ENCODE measurements at places on chromosomes 2 and 18.

- no peak for DNase-seq
- H3K27me3 ChIP-seq, result no peaks in the 10 kb centered on the region
- H3K36me3 ChIP-seq, result peaks cover 40% of the 10 kb centered on the region
- no peak overlapping the region for H3K4me3 ChIP-seq
Measured at GRCh38 chr2:9370746-9371145, 52.6 kb downstream of the ITGB1BP1 start.

DNA sequence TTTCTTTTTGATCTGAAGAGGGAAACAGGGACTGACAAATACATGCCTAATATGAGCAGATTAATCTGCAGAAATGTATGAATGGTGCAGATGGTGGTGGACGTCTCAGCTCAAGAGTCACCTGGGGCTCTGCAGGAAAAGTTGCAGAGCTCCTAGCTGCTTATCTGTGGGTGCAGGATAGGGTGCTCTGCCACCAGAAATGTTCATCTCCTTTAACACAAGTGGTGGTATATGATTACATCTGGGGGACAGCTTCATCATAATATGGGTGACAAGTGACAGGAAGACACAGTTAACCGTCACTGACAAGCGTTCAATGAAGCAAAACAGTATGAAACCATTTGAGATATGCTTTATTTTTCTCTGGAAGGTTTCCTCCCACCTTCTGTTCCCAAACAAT lies 121.2 kb upstream of the LINC00305 start:
- H3K36me3 ChIP-seq, result no peaks in the 10 kb centered on the region
- no peak overlapping the region for H3K4me3 ChIP-seq
- H3K4me1 ChIP-seq, result no peaks in the 10 kb centered on the region
- H3K27me3 ChIP-seq, result peaks cover 13% of the 10 kb centered on the region
- H3K27ac ChIP-seq, result no peak overlapping the region

GRCh38 chr18:48161191-48161910 lies 230.9 kb upstream of the SMAD2 start:
- DNase-seq, result peak; percentile 62
- H3K27me3 ChIP-seq, result no peaks in the 10 kb centered on the region
- H3K4me1 ChIP-seq, result no peaks in the 10 kb centered on the region
- peak overlapping the region; percentile 71 for H3K27ac ChIP-seq
- H3K4me3 ChIP-seq, result peak overlapping the region; percentile 61
- no peaks in the 10 kb centered on the region for H3K36me3 ChIP-seq

GRCh38 chr2:118102433-118103082 lies 14.3 kb downstream of the INSIG2 start:
- peaks cover 14% of the 10 kb centered on the region for H3K4me1 ChIP-seq
- H3K4me3 ChIP-seq, result no peak overlapping the region
- H3K36me3 ChIP-seq, result peaks cover 33% of the 10 kb centered on the region
- no peak overlapping the region for H3K27ac ChIP-seq
- peak; percentile 19 for DNase-seq

DNA sequence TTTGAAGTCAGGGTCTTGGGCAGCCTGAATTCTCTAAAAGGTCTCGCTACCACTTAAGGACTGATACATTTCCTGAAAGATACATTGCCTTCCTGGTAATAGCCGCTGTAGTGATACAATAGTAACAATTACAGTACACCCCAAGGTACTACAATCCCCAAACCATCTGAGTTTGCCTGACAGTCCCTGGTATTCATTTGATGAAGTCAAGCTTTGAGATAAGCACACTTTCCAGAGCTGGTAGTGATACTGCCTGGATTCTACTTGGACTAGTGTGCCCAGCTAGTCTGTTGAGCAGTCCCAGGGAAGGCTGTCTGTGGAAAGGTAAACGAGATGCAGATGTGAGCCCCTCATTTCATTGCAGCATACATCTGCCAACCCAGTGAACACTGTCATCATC lies 24.4 kb upstream of the ITGB6 start:
- peaks cover 98% of the 10 kb centered on the region for H3K4me1 ChIP-seq
- H3K36me3 ChIP-seq, result no peaks in the 10 kb centered on the region
- H3K27ac ChIP-seq, result peak overlapping the region; percentile 87
- H3K27me3 ChIP-seq, result no peaks in the 10 kb centered on the region
- no peak for DNase-seq
- H3K4me3 ChIP-seq, result peak overlapping the region; percentile 4

- H3K4me3 ChIP-seq, result no peak overlapping the region
- peaks cover 20% of the 10 kb centered on the region for H3K4me1 ChIP-seq
- H3K36me3 ChIP-seq, result no peaks in the 10 kb centered on the region
- no peak for DNase-seq
- no peaks in the 10 kb centered on the region for H3K27me3 ChIP-seq
Measured at GRCh38 chr2:68059784-68060525, 2.8 kb downstream of the C1D start.

DNA sequence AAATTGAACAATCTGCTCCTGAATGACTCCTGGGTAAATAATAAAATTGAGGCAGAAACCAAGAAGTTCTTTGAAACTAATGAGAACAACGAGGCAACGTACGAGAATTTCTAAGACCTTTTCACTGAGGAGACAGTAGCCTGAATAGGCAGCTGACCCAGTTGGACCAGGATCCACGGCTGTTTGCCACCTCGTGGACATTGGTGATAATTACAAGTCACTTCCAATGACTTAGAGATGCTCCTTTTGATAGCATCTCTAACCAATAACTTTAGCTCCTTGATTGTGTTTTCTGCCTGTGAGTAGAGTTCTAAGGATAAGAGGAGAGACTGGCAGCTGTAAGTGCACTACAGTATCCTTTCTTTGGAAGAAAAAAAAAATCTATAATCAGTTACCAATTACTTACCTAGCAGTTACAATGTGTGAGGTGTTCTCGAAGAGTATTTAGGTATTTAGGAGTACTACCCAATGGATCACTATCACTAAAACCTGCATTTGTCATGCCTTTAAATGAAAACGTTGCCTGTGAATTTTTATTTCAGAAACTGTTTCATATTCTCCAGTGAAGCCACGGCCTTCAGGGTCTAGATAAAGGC lies 31.3 kb upstream of the CNTNAP5 start:
- H3K27ac ChIP-seq, result no peak overlapping the region
- no peaks in the 10 kb centered on the region for H3K4me1 ChIP-seq
- H3K4me3 ChIP-seq, result no peak overlapping the region
- H3K36me3 ChIP-seq, result no peaks in the 10 kb centered on the region
- no peaks in the 10 kb centered on the region for H3K27me3 ChIP-seq

DNA sequence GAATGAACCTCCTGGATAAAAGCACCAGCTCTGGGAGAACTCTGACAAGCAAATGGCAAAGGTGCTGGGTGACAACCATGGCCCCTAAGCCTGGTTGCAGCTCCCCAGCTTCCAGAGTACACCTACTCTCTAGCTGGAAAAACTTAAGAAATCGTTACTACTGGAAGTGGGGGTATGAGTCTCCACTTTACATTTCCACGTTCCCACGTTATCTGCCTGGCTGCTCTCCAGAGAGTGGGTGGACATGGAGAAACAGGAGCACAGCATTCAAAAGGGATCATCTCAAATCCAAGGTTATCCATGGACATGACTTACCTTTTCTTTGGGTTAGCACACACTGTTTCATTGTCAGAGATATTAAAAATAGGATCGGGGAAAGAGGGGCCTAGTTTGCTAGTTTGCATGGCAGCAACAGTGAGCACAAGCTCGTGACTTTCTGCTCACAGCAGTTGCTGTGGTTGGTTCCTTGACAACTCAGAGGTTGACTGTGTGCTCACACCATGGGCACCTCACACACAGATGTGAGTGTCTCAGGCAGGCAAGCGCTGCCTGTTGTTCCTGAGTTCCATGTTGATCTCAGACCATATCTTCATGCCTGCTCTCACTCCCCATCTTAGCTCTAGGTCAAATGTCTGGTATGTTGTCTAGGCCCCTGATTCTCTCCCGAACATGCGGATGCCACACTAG lies 32.5 kb downstream of the PTPN18 start:
- no peak for DNase-seq
- H3K27ac ChIP-seq, result no peak overlapping the region

GRCh38 chr2:29698216-29698615 lies 223.2 kb downstream of the ALK start:
- no peaks in the 10 kb centered on the region for H3K36me3 ChIP-seq
- H3K27ac ChIP-seq, result no peak overlapping the region
- DNase-seq, result peak; percentile 4
- no peak overlapping the region for H3K4me3 ChIP-seq

- H3K4me3 ChIP-seq, result peak overlapping the region; percentile 80
- peak; percentile 79 for DNase-seq
- H3K27me3 ChIP-seq, result no peaks in the 10 kb centered on the region
- no peak overlapping the region for H3K27ac ChIP-seq
- peaks cover 11% of the 10 kb centered on the region for H3K4me1 ChIP-seq
- H3K36me3 ChIP-seq, result no peaks in the 10 kb centered on the region
Measured at GRCh38 chr2:236180831-236181453, 12.8 kb upstream of the GBX2 start.

DNA sequence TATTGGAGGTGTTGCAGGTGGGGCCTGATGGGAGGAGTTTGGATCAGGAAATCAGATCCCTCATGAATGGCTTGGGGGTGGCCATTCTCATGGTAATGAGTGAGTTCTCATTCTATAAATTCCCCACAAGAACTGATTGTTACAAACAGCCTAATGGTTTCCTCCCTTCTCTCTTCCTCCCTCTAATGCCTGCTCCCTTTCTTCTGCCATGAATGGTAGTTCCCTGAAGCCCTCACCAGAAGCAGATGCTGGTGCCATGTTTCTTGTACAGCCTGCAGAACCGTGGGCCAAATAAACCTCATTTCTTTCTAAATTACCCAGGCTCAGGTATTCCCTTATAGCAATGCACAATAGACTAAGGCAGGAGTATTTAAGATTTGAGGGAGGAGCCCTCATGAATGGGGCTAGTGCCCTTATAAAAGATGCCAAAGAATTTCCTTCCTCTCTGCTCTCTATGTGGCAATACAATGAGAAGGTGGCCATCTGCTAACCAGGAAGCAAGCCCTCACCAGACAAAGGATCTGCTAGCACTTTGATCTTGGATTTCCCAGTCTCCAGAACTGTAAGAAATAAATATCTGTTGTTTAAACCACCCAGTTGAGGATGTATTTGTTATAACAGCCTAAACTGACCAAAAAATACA lies 251.8 kb downstream of the ZEB2 start:
- H3K4me1 ChIP-seq, result no peaks in the 10 kb centered on the region
- H3K27me3 ChIP-seq, result no peaks in the 10 kb centered on the region
- no peak overlapping the region for H3K27ac ChIP-seq
- no peak overlapping the region for H3K4me3 ChIP-seq
- DNase-seq, result no peak

GRCh38 chr2:49318531-49318930 lies 164.2 kb upstream of the FSHR start:
- H3K4me1 ChIP-seq, result no peaks in the 10 kb centered on the region
- no peak for DNase-seq
- H3K36me3 ChIP-seq, result no peaks in the 10 kb centered on the region
- H3K27ac ChIP-seq, result no peak overlapping the region
- H3K4me3 ChIP-seq, result no peak overlapping the region

- peaks cover 11% of the 10 kb centered on the region for H3K4me1 ChIP-seq
- no peaks in the 10 kb centered on the region for H3K36me3 ChIP-seq
- no peak overlapping the region for H3K4me3 ChIP-seq
- no peaks in the 10 kb centered on the region for H3K27me3 ChIP-seq
- H3K27ac ChIP-seq, result no peak overlapping the region
- DNase-seq, result no peak
Measured at GRCh38 chr2:38203446-38203810, 127.5 kb upstream of the CYP1B1 start.
